ENCODE measurements at places on chromosomes 4 and X.

DNA sequence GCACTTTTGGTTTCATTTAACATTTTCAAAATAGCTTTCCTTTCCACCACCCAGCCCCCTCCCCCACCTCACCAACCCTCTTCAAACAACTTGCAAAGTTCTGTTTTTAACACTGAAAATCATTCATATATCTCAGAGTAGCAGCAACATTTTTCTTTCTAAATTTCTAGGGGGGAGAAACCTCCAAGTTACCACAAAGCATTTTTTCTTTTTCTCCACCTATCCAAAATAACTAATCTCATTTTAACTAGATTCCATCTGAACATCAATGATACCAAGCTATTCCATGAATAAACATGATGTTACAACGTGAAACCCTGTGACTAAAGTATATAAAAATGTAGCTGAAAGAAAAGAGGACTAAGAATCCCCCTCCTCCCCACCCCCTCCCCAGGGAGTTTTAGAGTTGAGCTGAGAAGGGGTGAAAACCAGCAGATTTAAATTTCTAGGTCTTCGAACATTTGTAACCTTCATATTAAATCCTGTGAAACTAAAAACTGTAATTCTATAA is 5.2 kb downstream of the LDB2 start:
- DNase-seq, result no peak

GRCh38 chr4:158782551-158783360 is 13.9 kb downstream of the FNIP2 start:
- no peak for DNase-seq

DNA sequence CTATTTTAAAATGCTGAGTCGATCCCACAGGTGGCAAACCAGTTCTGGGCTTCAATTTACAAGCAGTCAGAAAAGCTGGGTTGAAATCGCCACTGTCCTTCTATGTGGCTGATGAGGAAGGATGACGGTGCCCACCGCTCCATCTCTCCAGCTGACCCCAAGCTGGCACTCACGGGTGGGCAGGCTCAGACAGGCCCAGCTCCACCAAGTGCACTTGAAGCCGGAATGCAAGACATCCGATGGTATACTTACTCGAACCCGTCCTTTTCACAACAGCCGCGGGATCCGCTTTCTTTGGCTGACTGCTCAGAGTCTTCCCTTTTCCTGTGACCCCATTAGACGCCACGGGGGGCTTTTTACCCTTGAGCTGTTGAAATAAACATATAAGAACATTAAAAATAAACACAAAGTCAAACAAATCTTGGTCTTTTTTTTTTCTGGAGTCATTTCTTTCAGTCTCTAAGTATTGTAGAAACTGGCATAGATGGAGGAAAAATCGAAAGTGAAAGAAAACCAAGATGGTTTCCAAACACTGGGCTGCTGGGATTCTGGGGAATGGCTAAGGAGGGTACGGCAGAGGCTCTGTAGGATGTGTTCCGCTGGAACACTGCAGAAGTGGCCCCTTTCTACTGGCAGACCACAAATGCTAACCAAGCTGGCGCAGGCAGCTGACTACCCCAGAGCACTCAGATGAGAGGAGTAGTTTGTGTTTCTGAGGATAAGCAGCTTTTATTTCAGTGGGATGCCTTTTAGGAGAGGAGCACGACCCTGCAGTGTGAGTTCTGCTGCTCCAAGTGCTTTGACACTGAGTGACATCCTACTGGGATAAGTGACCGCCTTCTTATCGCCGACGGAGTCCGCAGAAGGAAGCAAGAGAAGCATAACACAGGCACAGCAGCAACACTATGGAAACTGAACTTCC is 160.9 kb downstream of the AFAP1 start:
- DNase-seq, result no peak

DNA sequence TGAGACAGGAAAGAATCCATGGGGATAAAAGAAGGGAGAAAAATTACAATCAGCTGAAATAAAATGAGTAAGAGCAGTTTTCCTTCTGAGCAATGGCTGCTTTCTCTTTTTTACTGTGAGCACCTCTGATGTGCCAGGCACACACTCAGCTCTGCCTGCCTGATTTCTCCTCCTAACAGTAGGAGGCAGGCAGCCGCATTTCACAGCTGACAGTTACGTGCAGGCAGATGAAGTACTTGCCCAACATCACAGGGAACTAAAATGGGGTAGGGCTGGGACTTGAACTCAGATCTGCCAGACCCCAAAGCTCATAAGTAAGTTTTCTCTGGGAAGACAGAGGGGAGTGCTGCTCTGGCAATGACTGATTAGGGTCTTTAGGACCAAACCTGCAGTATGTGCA is 54.6 kb downstream of the C4orf50 start:
- peak; percentile 43 for DNase-seq

DNA sequence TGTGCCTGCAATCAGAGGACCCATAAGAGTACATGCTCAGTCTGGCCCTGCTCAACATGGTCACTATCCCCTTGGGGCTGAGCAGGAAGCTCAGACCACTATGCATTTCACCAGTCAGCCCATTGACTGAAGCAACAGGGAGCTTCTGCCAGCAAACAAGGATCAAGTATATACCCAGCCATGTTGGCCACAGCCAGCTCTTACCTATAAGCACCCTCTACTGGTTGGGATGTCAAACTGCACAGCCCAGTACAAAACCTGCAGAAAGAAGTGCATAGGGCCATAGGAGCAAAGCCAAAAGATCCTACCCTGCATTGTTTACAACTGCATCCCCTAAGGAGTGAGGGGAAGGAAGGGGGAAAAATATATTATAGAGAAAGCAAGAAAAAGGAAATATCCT is 214.4 kb upstream of the CPEB2 start:
- no peak for DNase-seq

- DNase-seq, result no peak
These were observed 34.3 kb downstream of the NLGN3 start for GRCh38 chrX:71178908-71179307.

DNA sequence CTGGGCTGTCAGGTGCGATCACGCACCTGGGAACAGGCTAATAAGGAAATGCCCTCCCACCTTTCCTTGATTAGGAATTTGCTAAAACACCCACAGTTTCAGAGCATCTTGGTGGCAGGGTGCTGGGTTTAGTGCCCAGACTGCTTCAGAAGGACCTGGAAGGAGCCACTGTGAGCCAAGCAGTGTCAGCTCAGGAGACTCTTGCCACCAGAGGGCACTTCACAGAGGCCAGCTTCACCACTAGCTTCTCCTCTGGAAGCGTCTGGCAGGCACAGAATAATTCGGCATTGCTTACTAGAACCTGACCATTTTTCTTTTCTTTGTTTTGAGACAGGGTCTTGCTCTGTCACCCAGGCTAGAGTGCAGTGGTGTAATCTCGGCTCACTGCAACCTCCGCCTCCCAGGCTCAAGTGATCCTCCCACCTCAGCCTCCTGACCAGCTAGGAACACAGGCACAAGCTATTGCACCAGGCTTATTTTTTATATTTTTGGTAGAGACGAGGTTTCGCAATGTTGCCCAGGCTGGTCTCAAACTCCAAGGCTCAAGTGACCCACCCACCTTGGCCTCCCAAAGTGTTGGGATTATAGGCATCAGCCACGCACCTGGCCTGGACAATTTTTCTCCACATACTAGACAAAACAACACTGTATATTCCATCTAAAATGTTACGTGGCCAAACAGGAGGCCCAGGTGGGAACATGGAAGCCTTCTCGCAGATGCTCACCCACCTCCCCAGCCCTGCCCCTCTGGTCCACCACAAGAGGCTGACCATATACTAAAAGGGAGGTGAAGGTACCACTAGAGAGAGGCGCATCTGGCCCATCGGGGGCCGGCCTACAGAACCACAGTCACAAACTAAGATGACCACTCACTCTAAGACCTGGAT is 14.1 kb downstream of the NOP14 start:
- no peak for DNase-seq

DNA sequence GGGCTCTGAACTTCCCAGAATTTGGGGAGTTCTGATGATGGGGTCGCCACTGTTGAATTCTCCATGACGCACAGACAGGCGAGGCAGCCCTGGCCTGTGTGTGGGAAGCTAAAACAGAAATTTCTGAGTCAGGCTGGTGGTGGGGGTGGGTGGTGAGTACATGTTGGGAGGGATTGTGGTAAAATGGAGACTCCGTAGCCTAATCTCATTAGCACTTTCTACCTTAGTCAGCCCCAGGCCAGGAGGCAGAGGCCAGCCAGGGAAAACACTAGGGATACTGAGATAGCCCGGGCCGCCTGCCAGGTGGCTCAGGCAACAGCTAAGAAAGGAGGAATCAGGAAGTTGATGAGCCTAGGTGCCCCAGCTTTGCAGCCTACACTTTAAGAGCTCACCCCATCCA is 39.3 kb upstream of the NHSL2 start:
- no peak for DNase-seq

DNA sequence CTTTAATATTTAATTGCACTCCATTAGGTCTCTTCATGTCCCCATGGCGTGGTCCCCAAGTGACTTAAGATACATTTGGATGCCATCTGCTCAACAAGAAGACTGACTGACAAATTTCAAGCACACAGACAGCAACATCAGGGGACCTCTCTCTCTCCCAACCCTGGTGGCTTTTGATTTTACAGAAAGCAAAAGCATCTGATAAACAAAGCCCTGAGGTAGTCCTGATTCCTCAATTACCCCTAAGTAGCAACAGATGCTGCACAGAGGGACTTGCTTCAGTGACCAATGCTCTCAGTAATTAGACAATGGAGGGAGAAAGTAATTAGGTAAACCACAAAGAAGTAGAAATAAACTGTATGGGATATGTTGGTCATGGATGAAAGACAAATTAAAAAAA is 426.4 kb downstream of the INPP4B start:
- no peak for DNase-seq

GRCh38 chr4:81452452-81453006 is 19.2 kb downstream of the RASGEF1B start:
- no peak for DNase-seq

DNA sequence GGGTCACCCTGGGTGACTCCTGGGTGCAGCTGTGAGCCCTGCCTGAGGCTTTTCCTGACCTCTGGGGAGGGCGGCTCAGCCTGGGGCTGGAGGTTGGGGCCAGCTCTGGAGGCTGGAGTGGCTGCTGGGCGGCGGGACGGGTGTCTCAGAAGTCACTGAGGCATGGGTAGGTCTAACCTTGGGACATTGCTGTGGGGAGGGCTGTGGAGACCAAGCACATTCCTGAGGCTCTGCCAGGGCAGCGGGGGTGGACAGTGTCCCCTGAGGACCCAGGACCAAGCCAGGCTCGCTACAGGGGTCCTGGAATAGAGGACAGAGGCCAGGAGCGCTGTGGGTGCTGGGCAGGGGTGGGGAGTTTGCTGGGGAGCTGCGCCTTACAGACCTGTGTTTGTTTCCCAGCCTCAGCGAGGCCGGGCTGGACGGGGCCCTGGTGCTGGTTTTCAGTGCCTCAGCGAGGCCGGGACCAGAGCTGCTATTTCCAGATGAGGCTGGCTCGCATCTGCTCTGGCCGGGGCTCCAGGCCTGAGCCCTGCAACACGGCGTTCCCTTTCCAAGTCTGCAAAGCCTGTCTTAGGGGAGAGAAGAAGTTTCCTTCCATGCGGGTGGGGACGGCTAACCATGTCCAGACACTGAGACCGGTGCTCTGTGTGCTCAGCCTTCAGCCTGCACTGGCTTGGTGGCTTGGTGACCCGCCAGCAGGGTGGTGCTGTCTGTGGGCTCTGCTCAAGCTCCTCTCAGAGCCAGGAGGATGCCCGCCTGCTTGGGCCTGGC is 3.0 kb upstream of the SLC25A6 start:
- no peak for DNase-seq

- no peak for DNase-seq
These were observed 1.4 kb downstream of the ARHGEF6 start for GRCh38 chrX:136779346-136779781.

GRCh38 chrX:134679644-134680043 is 21.4 kb upstream of the PLAC1 start:
- DNase-seq, result no peak

GRCh38 chr4:186723292-186724057 is at the start of gene FAT1:
TSS of gene FAT1 (minus strand) at chr4:186723856. CDS start at chr4:186709827, 14,029 bp downstream.
- peak; percentile 85 for DNase-seq

DNA sequence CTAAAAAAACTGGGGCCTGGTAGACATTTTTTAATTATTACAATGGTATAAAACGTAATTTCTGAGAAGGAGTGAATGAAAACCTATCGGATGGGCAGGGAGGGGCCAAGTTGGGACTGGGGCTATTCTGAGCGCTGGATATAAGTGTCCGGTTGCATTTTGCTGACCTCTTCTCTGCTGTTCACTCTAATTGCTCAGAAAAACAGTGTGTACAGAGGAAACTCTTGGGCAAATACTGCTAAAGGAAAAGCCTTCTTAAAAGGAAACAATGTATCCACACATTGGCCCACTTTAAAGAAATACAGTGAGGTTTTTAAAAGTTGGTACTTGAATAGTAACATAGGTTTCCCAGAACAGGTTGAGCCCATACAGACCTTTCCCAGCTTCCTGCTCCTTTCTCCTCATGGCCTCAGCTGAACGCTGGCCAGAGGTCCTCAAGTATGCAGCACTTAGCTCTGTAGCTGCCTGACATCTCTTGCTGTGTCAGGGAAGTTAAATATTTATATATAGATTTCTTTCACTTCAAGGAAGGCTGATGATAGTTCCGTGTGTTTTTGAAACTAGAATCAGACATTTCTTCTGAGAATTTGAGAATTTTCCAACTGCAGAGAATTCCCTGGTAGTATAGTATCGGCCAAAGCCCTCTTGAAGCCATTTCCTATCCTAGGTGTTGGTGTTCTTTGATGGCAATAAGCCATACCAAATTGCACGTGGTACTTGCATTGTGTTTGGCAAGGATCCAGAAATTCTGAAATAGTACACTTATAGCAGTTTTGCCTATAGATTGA is 97.1 kb upstream of the SLC4A4 start:
- no peak for DNase-seq

GRCh38 chr4:164946810-164947209 is 30.6 kb downstream of the TRIM61 start:
- no peak for DNase-seq

GRCh38 chrX:113545040-113545439 is 704.4 kb upstream of the AMOT start:
- DNase-seq, result no peak

DNA sequence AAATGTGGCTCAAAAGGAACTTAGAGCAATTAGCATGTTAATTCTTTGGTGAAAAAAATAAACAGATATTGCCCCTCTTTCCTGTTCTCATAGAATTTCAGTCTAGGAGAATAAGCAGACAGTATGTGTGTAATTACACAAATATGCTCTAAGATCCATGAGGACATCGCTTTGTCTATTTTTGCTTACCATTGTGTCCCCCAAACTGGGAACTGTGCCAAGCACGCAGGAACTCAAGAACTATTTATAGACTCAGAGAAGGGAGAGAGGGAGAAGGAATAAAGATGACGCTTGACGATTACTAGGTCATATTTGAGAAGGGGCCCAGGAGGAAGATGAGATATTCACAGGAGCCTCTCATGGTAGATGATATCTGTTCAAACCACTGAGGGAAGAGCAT is 692.6 kb downstream of the RAB28 start:
- no peak for DNase-seq

- peak; percentile 57 for DNase-seq
These were observed 108.8 kb downstream of the CPZ start for GRCh38 chr4:8701126-8702019.

DNA sequence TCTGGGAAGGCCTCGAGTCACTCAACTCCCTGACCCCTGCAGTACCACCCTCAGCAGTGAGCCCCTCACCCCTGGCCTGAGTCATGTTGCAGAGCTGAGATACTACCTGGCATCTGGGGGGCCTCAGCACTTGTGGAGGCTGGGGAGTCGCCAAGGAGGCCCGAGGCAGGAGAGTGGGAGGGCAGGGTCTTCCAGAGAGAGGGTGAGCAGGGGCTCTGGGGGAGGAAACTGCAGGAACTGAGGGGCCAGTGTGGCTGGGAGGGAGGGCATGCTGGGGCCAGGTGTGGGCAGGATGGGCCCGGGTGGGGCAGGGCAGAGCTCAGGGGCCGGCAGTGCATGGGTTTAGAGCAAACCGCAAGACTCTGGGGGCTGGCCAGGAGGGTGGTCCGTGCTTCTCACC is 59.7 kb downstream of the SORCS2 start:
- DNase-seq, result no peak

- DNase-seq, result no peak
These were observed 40.6 kb upstream of the LSM6 start for GRCh38 chr4:146134761-146135445.

Data from ecto neural progenitor cell (in vitro differentiated cells).